ENCODE measurements at places on chromosomes 5 and 9.
A peak's percentile ranks its signal among the peaks of the same experiment; 100 is the strongest.

- DNase-seq, result peak; percentile 19
Measured at GRCh38 chr5:35902046-35902672, 36.3 kb downstream of the CAPSL start.

DNA sequence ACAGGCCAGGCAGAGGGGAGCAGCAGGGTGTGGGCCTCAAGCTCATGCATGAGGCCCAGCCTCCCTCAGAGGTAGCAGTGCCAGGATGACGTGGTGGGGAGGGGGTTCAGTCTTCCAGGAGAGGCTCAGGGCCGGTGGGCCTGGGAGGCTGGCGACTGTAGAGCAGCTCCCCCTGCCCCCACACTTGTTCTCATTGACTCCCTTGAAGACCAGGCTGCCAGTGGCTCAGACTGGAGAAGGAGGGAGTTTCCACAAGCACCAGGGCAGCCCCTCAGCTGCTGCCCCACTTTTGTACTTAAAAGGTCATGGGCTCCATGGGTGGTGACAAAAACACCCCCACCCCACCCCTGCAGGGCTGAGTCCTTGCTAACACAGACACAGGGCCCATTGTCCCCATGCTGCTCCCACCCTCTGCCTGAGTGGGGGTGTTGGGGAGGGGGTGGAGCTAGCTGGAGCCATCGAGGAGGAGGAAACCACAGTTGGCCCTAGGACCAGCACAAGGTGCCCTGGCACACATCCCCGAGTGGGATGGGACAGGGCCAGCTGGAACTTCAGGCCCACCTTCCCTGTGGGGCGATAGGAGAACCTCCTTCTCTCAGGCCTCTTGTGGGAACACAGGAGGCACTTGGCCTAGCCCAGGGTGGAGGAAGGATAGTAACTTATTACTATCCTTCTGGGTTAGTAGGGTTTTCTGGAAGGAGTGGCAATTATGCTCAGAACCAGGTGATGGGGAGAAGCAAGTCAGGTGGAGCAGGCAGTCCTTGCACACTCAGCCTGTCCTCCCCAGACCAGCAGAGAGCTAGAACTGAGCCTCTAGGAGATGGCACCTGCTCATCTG is 10.7 kb downstream of the PDLIM4 start:
- no peak for DNase-seq

DNA sequence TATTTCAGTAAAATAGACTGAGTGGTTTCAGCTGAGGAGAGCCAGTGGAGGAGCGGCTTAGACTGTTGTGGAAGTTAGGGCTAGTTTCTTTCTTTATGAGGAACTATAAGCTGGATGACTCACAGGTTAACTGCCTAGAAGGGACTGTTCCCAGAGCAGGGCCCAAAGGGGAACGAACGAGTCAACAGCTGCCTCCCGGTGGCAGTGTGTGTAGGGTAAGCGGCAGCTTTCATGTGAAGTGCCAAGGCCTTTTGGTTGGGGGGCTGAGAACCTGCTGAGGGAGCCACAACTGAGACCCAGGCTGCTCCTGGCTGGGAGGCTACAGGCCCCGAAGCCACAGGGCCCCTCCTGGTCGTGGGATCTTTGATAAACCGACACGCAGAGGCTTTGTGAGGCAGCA is 7.0 kb downstream of the SQSTM1 start:
- no peak for DNase-seq

DNA sequence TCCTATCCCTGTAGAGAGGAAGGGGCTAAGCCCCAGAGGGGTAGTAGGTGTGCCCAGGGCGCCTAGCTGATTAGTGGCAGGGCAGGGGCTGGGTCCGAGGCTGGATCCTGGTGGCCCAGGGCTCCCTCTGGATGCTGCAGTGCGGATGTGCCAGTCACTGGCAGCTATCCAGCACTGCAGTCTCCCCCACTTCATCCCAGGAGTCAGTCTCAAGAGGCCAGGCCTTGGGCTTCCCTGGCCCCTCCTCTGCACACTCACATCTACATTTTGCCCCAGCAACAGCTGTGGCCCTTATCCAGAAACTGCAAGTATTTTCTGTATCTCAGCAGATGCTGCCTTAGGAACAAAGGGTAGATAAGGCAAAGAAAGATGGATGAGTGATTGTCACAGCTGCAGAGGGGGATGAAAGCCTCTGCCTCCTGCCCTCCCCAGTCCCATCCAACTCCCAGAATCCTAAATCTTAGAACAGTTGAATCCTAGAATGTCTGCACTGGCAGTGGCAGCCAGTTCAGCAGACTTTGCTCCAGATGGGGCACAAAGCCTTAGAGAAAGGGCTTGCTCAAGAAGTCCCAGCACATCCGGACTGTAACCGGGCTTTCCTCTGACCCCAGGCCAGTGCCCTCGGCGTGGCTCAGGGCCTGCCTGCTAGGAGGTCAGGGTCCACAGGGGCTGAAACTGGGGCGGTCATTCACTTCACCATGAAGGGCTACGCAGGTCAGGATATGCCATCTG is 1.6 kb downstream of the ANXA6 start:
- DNase-seq, result peak; percentile 21

GRCh38 chr5:136038635-136039034 is 9.8 kb downstream of the TGFBI start:
- no peak for DNase-seq

DNA sequence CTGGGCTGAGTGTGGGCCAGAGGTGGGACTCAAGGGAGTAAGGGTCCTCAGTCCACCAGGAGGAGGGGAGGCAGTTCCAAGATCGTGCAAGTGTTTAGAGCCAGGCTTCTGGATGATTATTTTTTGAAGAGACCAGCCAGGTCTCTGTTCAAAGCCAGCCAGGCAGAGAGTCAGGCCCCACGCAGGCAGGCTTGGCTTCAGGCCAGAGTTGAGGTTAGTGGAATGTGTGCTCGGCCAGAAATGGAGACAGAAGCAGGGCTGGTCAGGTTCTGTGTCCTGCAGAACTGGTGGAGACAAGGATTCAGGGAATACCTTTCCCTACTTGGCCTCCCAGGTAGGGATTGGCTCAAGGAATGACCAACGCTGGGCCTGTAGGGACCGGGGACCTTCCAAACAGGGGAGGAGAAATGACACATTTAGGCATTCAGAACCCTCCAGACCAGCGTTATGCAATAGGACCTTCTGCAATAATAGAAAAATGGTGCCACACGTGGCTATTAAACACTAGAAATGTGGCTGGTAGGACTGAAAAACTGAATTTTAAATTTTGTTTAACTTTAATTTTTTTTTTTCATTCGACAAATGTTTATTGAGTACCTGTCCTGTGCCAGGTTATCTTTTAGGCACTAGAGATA is 106.2 kb downstream of the CMYA5 start:
- DNase-seq, result no peak

DNA sequence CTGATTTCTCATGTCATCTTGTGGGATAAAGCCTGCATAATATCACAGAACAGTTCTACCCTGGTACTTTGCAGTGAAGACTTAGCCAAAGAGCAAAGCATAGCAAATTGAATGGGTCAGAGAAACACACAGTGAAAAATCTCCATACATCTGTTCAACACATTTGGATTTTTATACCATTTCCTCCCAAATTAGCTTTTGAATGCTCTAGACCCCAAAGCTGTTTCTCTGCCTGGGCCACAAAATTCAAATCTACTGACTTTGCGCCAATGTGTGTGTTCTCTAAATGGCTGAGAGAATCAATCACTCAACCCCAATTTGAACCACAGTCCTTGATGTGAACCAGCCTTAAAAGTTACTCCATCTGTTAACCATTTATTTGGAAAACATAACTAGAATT is 236.9 kb upstream of the NFIL3 start:
- DNase-seq, result no peak

DNA sequence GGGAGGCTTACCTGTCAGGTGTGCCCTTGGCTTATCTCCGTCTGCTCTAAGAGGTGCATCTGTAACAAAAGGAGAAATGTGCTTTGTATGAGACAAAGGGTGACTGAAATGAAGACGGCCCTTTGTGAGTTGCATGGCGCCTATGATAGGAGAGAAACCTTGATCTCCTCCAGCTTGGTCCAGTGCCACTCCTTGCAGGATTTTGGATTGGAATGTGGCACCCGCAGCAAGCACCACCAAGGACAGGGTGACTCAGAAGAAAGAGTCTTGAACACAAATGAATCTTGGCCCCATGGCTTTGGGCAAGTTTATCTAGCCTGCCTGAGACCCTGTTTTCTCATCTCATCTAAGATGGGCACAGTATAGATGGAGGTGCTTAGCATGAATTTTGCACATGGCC is 13.4 kb downstream of the TNFSF15 start:
- no peak for DNase-seq

DNA sequence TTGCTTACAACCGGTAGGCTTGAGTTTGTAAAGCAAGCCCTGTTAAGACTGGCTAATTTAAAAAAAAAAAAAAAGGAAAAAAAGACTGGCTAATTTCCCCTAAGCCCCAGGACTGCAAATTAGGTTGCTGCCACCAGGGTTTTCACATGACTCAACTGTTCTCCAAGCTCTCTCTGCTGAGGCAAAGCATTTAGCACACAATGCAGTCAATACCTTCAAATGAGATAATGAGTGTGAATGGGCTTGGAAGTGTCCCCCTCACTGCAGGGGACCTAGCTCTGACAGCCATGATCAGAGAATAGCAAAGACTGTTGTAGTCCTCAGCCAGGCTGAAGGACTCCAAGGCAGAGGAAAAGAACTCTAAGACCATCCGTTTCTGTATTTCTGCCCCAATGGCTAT is 42.8 kb upstream of the ZSWIM6 start:
- no peak for DNase-seq

DNA sequence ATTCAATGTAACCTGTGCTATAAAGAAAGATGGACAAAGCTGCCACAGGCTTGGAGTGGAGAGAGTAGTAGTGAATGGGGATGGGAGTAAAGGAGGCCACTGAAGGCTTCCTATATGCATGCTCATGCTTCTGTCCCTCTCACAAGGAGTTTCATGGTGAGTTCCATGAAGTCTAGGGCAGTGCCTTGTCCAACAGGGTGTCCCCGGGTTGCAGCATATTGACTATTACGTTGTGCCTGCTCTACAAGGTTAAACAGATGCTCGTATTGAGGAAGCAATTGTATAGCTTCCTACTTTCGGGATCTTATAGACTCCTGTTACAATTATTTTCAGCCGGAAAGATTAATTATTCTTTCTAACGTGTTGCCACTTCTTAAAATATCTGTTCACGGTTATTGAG is 129.1 kb upstream of the PIK3R1 start:
- no peak for DNase-seq

DNA sequence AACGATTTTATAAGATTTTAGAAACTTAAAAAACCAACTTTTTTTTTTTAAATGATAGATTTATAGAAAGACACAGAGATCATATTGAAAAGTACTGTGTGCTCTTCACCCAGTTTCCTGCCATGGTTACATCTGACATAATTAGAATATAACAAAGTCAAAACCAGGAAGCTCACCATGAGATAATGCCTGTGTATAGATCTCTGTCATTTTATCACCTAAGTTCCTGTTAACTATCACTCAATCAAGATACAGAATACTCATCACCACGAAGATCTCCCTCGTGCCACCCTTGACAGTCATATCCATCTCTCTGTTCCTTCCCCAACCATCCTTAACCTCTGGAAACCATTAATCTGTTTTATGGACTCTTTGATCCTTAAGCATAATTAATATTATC is 39.1 kb downstream of the POC5 start:
- DNase-seq, result peak; percentile 37

GRCh38 chr5:160023007-160023907 is 14.3 kb downstream of the TTC1 start:
- DNase-seq, result no peak

GRCh38 chr5:121872856-121873255 is 21.2 kb downstream of the FTMT start:
- no peak for DNase-seq

- DNase-seq, result no peak
Measured at GRCh38 chr5:87069311-87069710, 198.4 kb upstream of the RASA1 start.
